Umbilical cord (tissue), 2 donors: ENCODE measurements at places on chromosomes 4 and X. TPM values are rescaled to one million over a fixed set of nuclear protein-coding genes. Genes with fewer than 3 reads are reported as not detected.

- peak; percentile 69 for DNase-seq
Observed at GRCh38 chr4:143337600-143338287, 1.1 kb downstream of the GAB1 start.

The OTUD4 gene
- 45.0 TPM for total RNA-seq

The KCND1 gene
- total RNA-seq: 1.2 TPM

- DNase-seq: no peak
Observed at GRCh38 chrX:18899796-18900380, 84.0 kb downstream of the PHKA2 start.

- DNase-seq: peak; percentile 25
Observed at GRCh38 chr4:54445866-54446265, 211.9 kb upstream of the KIT start.

DNA sequence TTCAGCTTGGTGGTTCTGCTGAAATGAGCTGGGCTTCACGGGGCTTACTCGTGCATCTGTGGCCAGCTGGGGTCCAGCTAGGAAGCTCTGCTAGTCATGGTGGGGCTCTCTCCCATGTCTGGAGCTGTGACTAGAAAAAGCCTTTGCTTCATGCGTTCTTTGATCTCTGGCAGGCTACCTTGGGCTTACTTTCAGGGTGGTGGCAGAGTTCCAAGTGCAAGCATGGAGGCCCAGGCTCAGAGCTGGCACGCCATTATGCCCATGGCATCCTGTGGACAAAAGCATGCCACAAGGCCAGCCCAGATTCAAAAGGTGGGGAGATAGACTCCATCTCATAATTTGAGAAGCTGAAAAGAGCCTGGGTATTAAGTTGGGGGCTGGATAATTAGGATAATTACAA lies 55.4 kb upstream of the GBA3 start:
- DNase-seq: no peak

The GPR82 gene
- total RNA-seq: 0.72 TPM

GRCh38 chrX:43224496-43224895 lies 431.6 kb upstream of the MAOA start:
- no peak for DNase-seq

DNA sequence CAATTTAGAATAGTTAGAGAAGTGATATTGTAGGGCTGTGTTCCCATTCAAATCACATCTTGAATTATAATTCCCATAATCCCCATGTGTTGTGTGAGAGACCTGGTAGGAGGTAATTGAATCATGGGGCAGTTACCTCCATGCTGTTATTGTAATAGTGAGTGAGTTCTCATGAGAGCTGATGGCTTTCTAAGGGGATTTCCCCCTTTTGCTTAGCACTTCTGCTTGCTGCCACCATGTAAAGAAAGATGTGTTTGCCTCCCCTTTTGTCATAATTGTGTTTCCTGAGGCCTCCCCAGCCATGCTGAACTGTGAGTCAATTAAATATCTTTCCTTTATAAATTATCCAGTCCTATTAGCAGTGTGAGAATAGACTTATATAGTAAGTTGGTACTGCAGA lies 53.2 kb downstream of the LPAR4 start:
- no peak for DNase-seq

The GAB3 gene
- 7.0 TPM for total RNA-seq

The SLC6A8 gene
- 27.0 TPM for total RNA-seq

The FSTL5 gene
- total RNA-seq: 2.4 TPM

DNA sequence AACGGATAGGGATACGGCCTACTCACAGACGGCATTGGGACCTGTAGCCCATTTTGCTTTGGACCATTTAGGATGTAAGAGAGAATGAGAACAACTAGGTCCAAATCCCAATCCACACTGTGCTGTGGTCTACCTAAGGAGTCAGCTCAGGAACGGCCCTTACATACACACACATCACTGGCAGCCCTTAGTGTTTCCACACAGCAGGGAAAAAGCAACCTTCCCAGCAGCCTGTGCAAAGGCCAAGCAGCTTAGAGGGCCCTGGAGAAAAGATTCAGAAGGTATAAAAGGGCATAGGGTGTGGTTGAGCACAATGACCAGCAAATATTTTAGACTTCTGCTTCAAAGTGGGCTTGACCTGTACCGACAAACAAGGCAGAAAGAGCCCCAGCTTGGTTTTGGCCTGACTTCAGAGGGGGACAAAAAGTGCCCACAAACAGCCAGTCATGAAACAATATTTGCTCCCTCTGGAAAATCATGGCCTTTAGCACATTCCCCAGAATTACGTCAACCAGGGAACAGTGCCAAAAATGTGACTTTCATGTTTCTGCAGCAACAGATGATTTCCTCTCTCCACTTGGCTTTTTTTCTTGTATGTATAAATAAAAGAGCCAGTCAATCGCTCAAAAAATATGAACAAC lies 359.5 kb upstream of the FGF16 start:
- DNase-seq: peak; percentile 47

DNA sequence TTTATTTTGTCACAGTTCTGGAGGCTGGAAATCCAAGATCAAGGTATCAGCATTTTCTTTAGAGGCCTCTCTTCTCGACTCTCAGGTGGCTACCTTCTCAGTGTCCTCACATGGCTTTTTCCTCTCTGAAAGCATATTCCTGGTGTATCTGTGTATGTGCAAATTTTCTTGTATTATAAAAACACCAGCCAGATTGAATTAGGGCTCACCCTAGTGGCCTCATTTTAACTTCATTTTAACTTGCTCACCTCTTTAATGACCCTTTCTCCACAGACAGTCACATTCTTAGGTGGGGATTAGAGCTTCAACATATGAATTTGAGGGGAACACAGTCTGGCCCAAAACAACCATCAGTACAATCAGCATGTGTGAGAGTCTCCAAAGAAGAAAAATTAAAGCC lies 542.4 kb upstream of the FAM241A start:
- no peak for DNase-seq

GRCh38 chrX:40197071-40197470 lies 99.3 kb upstream of the BCOR start:
- DNase-seq: no peak

DNA sequence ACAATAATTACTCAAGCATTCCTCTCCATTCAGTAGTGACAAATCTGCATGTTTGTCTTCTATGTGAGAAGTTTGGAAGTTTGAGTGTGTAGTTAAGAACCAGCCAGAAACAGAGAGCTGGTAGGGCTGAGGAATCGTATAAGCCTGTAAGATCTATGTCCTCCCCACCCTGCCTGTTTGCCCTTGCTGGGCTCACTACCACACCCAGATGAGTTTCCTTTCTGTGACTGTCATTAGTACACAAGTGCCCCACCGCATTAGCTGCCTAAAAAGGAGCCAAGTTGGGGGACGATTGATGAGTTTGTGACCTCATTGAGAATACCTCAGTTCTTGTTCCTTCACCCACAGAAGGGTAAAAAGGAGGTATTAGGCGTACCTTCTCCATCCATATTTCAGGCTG lies 28.3 kb downstream of the DOCK11 start:
- no peak for DNase-seq

GRCh38 chrX:2840961-2841360 lies 12.2 kb downstream of the GYG2 start:
- no peak for DNase-seq

GRCh38 chrX:10471418-10471817 lies 149.0 kb downstream of the MID1 start:
- DNase-seq: no peak

- no peak for DNase-seq
Observed at GRCh38 chr4:70709611-70710205, 12.1 kb upstream of the RUFY3 start.
